AG20443 (cell line): ENCODE measurements at places on chromosomes 6 and 20.

DNA sequence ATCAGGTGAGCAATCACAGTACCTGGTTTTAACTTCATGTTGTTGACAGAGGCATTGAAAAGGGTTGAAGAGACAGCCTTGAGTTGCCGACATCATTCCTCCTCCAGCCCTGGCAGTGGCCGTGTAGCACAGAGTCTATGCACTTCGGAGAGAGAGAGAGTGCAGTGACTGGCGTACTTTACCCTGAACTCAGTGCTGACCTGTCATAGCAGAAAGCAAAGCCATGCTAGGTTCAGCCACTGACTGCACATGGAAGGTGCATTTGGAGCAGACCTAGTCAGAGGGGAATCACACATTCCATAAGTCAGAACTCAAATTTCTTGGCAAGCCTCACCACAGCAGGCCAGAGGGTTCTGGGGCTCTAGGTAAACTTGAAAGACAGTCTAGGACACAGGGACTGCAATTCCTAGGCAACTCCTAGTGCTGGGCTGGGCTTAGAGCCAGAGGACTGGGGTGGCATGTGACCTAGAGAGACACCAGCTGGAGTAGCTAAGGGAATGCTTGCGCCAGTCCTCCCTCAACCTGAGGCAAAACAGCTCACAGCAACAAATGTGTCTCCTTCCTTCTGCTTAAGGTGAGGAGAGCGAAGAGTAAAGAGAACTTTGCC, 69.1 kb downstream of the ELOVL4 start:
- DNase-seq, result no peak

DNA sequence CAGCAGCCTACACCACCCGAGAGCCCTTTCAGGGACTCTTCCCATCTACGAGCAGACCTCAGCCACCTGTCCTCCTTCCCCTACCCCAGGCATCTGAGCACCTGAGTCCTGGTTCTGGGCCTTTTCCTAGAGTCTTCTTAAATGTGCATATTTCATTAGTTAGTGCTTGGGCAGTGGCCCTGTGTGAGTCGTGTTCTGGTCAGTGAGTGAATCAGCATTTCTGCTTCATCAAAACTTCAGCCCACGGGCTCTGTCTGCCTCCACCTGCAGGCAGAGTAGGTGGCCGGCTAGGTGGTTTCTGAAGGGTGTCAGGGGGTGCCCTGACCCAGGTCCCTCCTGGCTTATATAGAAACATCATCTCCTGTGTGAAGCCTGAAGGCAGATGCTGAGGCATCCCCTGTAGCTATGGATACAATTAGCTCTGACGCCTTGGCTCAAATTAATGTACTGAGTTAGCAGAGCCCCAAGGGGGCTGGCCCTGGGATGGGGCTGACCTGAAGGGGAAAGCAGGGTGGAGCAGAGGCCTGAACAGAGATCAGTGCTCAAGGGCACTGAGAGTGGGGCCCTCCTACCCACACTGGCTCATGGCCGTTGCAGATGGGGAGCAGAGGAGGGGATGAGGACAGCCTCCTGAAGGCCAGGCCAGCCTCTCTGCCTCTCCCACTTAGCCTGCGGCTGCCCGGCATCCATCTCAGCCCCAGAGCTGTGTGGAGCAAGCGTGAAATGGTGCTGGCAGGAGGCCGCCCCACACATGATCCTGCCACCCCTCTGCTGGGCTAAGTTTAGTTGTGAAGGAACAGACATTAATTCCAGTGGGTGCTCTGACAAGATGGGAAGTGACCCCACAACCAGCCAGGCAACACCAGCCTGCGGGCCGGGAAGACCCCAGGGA, 13.6 kb downstream of the IP6K3 start:
- DNase-seq, result no peak

- peak; percentile 54 for DNase-seq
These were observed 5.6 kb downstream of the BRD2 start for GRCh38 chr6:32974016-32974333.

GRCh38 chr6:160360955-160361354, 12.8 kb downstream of the SLC22A3 start:
- DNase-seq, result no peak

GRCh38 chr6:134047673-134048072, 4.8 kb downstream of the SLC2A12 start:
- no peak for DNase-seq

DNA sequence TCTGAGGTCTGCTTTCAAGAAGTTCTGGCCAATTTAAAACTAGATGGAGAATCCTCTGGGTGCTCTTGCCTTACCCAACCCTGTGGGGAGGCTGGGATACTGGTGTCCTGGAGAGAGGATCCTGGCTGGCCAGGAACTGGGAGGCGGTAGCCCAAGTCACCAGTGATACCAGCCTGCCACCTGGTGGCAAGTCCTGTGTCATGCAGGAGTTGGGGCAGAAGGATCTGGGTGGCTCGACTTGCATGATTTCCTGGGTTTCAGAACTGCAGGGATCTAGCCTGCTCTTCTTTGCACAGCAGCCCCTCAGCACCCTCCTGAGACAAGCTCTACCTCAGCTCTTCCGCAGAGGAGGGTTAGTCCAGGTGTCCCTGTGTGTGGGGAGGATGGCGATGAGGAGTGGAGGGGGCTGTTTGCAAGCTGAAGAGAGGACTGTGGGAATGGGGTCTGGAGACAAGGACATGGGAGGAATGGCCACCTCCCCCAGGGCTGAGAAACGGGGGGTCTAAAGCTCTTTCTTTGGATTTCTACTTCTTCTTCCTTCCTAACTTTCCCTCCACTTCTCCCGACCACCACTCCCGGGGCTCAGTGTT, 4.2 kb downstream of the KCNK17 start:
- peak; percentile 93 for DNase-seq

DNA sequence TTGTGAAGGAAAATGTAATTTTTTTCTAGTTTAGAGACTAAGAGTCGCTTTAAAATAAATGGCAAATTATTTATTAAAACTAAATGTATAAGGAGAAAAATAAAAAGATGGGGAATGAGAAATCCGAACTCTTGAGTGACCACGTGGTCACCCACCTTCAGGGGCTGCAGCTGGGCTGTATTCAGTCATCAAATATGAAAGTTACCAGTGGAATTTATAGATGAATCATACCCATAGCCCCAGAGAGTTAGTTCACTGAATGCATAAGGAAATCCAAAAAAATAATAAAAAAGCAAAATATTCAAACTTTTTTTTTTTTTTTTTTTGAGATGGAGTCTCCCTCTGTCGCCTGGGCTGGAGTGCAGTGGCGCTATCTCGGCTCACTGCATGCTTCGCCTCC, 947.7 kb upstream of the ADGRB3 start:
- DNase-seq, result no peak

DNA sequence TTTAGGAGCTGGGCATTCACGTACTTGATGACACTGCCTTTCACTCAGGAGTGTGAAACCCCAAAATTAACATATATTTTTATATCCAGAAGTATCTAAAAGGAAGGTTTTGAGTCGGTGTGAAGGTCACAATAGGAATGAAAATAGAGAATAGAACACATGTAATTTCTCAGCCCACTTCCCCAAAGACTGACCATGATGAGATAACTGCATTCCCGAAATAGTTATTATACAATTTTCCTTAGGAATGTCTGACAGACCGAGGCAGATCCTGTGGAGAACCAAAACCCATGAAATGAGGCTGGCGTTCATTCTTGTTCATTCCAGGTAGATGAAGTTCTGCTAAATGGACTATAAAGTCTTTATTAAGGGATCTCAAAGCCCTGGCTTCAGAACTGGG, 10.3 kb downstream of the NSFL1C start:
- peak; percentile 32 for DNase-seq

DNA sequence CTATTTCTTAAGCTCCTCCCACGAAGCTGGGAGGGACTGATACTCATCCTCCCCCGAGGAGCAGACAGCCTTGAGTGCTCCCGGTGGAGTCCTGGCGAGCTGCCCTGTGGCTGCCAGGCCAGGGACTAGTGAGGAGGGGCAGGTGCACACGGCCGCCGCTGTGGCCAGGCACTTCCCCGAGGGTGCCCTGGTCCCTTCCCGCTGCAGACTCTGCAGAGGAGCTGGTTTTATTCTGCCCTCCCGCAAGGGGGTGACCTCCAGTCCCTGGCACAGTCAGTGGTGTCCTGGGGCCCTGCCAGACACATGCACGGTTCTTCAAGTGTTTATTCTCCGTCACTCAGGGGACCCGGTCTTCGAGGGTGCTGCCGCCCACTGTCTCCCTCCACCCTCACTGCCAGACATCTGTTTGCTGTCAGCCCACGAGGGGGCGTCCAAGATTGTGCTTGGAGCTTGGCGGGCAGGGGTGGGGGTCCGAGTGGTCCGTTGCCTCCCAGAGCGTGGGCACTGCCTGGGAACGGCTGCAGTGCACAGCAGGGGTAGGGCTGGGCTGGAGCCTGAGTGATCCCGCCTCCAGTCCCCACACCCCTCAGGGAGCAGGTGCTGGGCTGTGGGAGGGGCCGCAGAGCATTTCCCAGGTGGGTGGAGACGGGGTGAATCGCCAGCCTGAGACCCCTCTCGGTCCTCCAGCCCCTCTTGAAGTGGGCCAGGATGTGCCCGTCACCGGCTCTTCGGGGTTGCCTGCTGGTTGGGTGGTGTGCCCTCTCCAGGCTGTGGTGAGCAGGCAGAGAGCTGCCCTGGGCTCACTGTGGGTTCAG, 3.1 kb upstream of the CABLES2 start:
- DNase-seq, result peak; percentile 39

DNA sequence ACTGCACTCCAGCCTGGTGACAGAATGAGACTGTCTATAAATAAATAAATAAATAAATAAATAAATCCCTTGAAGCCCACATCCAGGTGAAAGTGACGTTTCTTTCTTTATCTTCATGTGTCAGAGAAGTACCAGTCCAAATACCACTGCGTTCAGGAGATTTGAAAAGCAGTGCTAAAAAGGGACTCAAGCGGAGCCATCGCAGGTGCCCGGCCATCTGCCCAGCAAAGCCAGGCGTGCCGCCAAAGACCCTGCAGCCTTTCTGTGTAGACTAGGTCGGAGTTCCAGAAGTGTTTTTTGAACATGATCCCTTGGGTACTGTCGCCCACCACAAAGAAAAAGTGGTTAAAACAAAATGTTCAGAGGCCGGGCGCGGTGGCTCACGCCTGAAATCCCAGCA, 65.7 kb upstream of the CEP85L start:
- DNase-seq, result no peak

DNA sequence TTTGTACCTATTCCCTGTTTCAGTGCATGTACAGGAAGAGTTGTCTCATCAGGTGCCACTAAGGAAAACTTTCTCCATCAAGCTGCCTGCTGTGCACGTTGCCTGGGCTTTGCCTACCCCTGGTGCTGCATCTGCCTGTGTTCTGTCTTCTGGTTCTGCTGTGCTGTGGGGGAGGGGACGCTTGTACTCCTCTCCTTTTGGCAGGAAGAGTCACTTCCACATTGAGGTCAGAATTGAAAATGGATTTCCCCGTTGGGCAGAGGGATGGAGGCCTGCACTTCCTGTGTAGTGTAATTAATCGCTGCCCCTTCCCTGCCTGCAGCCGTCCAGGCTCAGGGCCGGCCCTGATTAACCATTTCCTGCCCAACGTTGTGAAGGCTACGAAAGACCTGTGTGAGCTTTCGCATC, 153.3 kb downstream of the SCML4 start:
- DNase-seq, result peak; percentile 33

GRCh38 chr6:72832271-72832670, 210.4 kb downstream of the KCNQ5 start:
- DNase-seq, result peak; percentile 55
